Esophagus muscularis mucosa (tissue), 4 donors: ENCODE measurements at places on chromosomes 5 and 9. TPM values are rescaled to one million over a fixed set of nuclear protein-coding genes. Genes with fewer than 3 reads are reported as not detected.

The SLC4A9 gene
- total RNA-seq = not detected

The UBTD2 gene
- total RNA-seq = 19.4 TPM

The SPINK13 gene
- not detected for total RNA-seq

The LRRC26 gene
- total RNA-seq = not detected

The ZNF346 gene
- 14.4 TPM for total RNA-seq

The ARAP3 gene
- total RNA-seq = 6.2 TPM

DNA sequence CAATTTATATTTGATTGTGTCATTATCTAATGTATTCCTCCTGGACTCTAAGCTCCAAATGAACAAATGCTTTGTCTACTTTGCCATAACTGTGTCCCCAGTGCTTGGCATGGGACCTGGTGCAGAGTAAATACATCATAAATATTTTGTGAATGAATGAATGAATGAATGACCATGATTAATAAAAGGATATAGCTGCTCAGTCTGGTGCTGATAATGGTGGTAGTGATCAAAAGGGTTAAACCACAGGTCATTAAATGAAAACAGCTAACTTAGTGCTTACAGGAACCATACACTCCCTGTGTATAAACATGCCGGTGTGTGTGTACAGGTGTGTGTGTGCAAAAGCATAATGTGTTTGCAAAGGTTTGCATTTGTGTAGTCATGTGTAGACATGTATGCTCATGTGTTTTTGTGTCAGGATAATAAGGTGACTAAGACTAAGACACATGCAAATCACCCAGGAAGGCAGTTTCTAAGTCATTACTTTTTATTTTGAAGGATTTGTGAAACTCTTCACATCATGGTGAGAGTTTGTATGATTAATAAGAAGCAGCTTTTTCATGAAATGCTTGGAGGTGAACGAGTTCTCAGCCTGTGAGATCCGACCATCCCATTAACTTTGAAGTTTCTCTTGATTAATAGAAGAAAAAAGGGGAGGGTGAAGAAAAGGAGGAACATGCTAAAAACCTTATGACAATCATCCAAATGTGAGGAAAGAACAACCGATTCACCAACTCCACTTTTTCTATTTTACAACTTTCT is 24.6 kb downstream of the SPARC start:
- no peak for DNase-seq

DNA sequence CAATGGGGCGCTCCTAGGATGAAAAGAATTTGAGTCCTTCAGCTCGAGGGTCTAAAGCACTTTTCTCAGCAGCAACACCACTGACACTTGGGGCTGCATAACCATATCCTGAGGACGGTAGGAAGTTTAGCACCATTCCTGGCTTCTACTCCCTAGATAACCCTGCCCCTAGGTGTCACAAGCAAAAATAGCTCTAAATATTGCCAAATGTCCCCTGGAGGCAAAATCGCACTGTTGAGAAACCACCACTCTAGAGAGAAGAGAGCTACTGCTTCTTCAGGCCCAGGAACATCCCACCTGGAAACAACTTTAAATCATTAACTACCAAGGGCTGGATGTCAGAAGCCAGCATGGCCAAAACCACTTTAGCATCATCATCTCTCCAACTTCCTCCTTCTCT is 29.8 kb downstream of the MYO10 start:
- DNase-seq = no peak

DNA sequence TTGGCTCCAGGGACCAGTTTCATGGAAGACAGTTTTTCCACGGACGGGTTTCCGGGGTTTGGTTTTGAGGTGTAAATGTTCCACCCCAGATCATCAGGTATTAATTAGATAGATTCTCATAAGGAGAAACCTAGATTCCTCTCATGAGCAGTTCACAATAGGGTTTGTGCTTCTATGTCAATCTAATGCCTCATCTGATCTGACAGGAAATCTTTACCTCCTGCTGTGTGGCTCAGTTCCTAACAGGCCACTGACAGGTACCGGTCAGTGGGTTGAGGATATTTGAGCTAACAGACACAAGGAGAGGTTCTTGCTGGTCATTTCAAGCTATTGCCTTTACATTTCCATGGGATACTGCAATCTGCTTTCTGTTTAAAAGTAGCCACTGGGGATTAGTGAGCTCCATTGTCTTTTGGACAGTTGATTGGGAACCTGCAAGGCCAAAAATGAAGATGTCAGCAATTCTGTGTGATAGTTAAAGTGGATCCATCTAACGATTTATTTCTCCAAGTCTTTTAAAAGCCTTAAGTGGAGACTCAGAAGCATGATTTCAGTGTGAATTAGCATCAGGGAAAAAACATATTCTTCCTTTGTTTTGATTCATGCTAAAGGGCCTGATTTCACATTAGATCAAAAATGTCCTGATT is 38.6 kb downstream of the MRPS30 start:
- no peak for DNase-seq

GRCh38 chr5:39464088-39464487 is 39.3 kb upstream of the DAB2 start:
- DNase-seq = no peak

- DNase-seq = no peak
Measured at GRCh38 chr5:115636008-115636407, 10.2 kb upstream of the TMED7 start.

GRCh38 chr9:127808347-127809001 is 5.8 kb downstream of the FPGS start:
- DNase-seq = no peak

- no peak for DNase-seq
Measured at GRCh38 chr9:12875191-12875590, 100.4 kb downstream of the LURAP1L start.

DNA sequence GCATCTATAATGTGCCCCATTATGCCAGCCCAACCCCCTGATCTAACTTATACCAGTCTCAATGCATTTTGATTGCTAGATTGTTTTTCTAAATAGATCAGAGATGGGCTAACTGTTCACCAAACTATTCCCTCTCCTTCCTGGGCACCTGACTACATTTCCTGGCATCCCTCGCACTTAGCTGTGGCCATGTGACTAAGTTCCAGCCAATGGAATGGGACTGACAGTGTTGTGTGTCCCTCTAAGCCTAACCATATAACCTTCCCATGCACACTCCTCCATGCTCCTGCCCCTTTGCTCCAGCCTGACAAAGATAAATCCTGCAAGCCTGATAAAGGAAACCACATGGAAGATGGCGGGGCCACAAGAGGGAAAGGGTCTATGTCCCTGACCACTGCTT is 12.3 kb upstream of the IFNK start:
- DNase-seq = peak; percentile 64

DNA sequence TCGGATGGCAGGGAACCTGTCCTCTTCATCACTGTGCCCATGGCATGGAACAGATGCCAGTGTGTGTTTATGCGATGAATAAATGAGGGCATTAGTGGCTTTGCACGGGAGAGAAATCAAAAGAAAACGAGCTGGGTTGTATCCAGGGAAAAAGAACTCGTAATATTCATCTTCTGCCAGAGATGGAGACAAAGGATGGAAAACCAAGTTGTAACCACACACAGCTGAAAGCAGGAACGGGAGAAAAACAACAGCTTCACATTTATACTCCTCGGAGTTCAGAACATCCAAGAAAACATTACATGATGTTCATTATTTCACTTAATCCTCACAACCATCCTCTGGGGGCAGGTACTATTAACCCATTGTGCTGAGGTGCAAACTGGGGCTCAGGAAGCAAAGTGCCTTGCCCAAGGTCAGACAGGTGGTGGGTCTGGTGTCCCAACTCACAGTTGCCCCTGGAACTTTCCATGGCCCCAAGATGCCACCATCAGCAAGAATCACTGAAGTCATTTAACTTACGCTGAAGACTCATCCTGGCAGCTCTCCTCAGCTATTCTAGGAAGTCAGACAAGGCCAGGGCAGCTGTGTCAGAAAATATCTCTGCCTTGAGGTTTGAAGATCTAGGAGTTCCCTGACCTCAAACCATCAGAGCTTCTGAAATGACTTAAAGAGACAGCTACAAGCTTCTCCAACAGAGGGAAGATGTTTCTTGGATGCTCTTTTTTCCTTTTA is 250.4 kb downstream of the NSG2 start:
- DNase-seq = no peak

GRCh38 chr5:58360794-58361193 is 99.1 kb downstream of the PLK2 start:
- DNase-seq = no peak

GRCh38 chr5:14531668-14532067 is 49.9 kb upstream of the OTULINL start:
- DNase-seq = peak; percentile 66

GRCh38 chr5:142600611-142601358 is 85.1 kb downstream of the FGF1 start:
- DNase-seq = no peak

DNA sequence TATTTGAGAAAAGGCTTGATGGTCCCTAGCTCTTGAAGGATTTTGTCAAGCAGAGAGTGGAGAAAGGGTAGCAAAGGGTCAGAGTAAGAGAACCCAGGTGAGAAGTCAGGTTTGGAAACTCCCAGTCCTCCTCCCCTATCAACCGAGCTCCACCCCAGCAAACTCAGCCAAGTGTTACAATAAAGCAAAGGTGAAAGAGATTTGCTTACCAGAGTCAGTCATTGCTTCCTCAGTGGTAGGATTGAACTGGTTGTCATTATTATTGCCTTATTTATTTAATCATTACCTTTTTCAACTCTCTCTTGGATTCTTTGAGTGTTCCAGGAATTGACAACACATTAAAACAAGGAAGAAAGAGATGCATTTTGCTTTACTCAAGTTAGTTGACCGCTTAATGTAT is 80.5 kb downstream of the RFK start:
- DNase-seq = no peak

DNA sequence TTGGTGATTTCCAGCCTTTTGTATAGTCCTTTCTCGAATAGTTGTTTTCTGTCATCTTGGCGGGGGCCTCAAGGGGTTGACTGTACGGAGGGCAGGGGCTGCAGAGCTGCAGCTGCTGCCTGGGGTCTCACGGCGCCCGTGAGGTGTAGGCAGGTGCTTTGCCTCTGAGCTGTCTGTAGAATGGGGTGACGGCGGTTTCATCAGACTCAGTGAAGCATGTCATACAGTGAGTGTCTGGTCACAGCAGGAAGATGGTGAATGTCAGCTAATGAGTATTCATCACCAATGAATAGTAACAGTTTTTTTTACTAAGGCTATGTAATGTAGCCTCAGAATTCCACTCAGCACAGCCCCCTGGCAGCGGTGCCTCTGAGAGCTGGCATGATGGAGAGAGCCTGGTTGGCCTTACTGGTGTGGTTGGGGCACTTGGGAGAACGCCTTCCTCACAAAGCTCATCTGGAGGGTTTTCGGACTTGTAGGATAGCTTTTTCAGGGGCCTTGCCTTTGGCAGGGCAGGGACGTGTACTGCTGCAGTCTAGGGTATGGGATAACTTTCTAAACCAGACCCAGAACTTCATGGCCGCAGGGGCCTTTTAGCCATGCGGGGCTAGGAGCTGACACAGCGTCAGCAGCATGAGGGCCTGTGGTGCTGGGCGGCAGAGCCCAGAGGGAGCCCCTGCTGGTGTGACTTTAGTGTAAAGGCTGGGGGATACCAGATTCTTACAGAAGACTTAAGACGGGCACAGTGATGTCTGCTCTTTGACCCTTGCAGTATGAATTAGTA is 15.0 kb downstream of the TENT4A start:
- DNase-seq = no peak

DNA sequence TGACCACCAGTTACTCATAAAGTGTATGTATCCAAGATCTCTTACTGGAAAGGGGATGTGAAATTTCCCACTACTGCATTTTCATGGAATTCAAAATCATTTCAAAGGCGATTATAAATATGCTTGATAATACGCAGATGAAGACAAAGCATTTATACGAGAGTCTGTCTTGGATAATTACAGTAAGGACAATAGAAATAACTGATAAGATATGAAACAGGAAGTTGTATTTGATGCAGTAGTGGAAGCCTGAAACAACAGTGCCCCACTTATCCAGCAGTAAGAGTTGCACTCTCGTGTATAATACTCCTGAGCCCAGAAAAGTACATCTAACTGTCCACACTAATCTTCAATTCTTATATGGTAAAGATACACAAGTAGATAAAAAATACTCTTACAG is 188.7 kb upstream of the POU5F2 start:
- no peak for DNase-seq

DNA sequence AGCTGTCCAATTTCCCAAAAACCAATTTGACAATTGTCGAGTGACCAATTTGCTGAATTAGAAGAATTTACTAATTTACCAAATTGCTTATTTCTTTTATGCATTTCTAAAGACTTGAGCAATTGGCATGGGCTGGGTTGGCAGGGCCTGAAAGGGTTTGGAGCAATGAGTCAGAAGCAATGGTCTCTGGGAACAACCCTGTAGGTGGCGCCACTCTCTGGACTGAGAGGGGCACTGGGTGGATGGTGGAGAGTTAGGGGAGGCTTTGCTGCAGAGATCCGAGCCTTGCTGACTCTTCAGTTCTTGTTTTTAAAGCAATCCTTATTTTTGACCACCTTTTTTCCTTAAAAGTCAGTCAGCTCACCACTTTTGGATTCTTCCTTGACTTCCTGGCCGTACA is 71.5 kb upstream of the RPS23 start:
- no peak for DNase-seq

- no peak for DNase-seq
Measured at GRCh38 chr5:121963392-121963791, 1.6 kb downstream of the SRFBP1 start.

DNA sequence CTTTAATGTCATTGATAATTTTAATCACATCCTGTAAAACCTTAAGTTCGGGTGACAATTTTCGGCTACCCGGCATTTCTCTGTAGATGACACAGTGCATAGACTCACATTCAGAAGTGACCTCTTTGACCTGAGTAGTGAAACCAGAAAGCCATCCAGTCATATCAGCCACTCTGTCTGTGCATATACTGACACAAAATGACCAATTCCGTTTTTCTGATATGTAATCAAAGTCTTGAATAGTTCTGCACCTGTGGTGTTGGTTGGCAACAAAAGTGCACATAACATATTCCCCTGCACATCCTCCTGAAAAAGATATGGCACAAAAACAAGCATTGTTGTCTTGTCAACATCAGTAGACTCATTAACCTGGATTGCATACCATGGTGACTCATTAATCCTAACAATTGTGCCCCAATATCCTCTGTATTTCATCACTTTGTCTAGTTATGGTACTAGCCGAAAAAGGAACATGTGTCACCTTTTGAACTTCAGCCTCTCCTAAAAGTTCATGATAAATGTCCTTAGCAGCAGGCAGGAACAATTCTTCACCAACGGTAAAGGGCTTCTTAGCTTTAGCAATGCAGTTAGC is 4.6 kb upstream of the HNRNPA0 start:
- no peak for DNase-seq

DNA sequence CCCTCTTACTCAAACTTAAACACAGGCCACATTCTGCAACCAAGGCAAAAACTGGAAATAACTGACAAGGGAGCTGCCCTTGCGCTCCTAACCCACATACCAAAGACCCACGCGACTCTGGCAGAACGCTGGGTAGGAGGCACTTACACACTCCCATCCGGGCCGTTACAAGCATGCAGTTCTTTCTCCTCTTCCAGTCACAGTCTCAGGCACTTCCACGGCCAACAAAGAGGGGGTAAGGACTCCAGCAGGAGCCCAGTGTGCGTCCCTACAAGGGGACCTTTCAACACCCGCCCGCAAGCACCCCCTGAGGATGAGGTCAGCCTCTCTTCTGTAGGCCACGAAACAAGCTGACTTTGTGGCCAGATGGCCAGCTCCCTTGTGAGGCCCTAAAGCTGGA is 57.4 kb downstream of the SERINC5 start:
- DNase-seq = no peak

- no peak for DNase-seq
Measured at GRCh38 chr5:150461231-150461630, 11.7 kb upstream of the RPS14 start.

GRCh38 chr9:536597-537511 is 304.6 kb upstream of the DMRT1 start:
- no peak for DNase-seq

GRCh38 chr9:79325501-79325900 is 246.3 kb upstream of the TLE4 start:
- no peak for DNase-seq
